ENCODE measurements at places on chromosomes 12 and 14. TPM values are rescaled to one million over a fixed set of nuclear protein-coding genes. Genes with fewer than 3 reads are reported as not detected.
A peak's percentile ranks its signal among the peaks of the same experiment; 100 is the strongest.

- DNase-seq = no peak
These were observed at the start of gene B4GALNT3 for GRCh38 chr12:459430-460258. TSS of gene B4GALNT3 (plus strand) at chr12:459939. CDS start at chr12:460377, 438 bp downstream.

DNA sequence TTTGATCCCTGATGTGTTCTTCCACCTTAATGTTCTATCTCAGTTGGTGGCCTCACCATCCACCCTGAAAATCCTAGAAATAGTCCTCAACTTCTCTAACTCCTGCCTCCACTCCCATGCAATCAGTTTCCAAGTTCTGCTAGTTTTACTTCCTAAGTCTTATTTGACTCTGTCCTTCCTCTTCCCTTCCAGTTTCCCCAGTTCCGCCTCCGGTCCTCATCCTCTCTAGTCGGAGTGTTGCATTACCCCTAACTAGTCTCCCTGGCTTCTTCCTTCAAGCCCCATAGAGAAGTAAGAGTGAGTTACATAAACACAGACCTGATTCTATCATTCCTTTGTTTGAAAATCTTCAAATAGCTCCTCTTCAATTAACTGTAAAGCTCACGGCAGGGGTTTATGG, 236.5 kb downstream of the GXYLT1 start:
- no peak for DNase-seq

- DNase-seq = no peak
These were observed 23.4 kb downstream of the SERPINA1 start for GRCh38 chr14:94364964-94365363.

DNA sequence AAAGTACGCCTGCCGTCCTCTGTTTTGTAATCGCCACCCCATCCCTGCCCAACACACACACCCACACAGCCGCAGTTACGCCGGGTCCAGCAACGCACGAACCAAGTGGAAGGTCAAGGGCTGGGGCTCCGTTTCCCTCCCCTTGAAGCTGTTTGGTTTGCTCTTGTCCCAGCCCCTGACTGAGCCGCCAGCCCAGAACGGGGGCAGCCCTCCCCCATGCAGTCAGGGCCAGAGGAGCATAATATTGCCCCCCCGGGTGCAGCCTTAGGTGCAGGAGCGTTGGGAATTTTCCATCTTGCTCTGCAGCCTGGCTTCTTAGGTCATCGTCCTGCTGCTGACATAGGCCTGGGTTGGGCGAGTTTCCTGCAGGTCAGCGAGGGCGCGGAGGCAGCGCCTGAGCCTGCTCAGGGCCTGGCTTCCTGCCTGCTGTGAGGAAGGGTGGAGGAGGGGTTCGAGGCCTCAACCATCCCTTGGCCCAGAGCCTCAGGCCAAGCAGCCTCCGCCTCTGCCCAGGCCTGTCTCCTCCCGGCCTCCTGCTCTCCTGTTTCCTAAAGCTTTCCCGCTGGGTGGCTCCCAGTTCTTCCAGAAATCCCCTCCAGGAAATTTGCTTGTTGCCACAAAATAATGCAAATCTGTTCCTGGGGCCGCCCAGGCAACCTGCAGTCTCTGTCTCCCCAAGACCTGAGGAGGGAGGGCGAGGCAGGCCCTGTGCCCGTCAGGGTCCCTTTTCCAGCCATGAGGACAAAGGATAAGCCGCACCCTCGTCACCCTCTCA, 44.5 kb downstream of the PSMA6 start:
- DNase-seq = peak; percentile 86

DNA sequence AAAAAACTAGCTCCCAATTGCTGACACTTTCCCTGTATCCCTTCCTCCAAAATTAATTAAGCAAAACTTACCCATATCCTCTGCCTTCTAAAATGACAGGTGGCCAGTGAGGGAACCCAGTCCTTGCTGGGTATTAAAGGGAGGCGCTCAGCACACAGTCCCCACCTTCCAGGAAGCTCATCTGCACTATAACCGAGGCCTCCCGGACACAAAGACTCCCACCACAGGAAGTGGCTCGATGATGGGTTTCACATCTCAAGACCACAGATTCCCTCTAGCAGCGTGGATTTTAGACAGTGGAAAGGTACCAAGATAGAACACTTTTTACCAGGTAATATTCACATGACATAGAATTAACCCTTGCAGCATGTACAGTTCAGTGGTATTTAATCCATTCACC, 126.8 kb upstream of the NCOR2 start:
- DNase-seq = no peak

Gene GPR137C
- polyA plus RNA-seq = 1.5 TPM

Gene DDX54
- 54.1 TPM for polyA plus RNA-seq

Gene OR4E2
- polyA plus RNA-seq = not detected

Gene LRRC74A
- polyA plus RNA-seq = not detected

GRCh38 chr14:66046035-66046434, 440.1 kb upstream of the CCDC196 start:
- no peak for DNase-seq

GRCh38 chr14:69636718-69637480, 25.5 kb downstream of the SUSD6 start:
- DNase-seq = no peak

DNA sequence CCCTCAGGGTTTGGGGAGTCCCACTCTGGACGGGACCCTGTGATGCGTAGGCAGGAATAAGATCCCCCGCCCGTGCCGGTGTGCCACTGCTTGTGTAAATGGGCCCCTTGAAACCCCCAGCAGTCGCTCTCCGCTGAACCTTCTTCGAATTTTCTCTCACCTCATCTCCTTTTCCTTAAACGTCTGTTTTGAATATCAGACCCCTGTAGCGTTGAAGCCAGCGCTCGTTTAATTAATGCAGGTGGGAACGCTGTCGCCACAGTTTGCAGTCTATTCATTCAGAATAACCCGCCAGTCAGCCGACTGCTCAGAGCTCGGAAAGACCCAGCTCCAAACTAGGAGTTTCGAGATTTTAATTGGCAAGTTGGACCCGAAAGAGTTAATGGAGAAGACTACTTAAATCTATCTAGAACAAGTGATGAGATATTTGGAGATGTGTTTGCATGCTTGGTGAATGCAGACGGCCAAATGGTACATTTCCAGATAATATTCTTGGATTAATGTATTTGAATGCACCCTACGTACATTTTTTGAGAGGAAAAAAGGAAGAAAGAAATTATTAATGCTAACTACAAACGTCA, 739 bp upstream of the PPP2R5E start:
- DNase-seq = no peak

GRCh38 chr12:57005980-57006808, at the start of gene ZBTB39:
TSS of gene ZBTB39 (minus strand) at chr12:57006546. CDS start at chr12:57004917, 1,629 bp downstream.
- DNase-seq = peak; percentile 37

DNA sequence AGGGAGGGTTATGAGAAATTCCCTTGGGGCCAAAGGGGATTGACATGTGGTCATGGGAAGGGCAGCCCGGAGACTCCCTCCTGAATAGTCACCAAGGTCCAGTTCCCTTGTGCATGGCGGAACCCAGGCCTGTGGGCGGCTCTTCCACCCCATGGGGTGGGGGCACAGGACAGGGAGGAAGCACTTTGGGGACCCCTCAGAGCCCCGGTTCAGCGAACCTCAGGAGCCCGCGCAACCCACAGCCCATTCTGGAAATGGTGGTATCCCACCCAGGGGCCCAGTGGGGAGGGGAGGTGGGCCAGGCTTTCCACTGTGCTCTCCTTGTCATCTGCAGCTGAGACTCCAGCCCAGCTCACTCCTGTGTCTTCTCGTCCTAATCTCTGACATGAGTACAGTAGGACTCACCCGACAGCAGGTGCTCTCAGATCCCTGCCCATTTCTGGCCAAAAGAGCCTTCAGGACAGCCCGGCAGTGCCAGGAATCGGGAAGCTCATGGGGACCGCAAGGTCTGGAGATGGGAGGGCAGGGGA, 255.2 kb upstream of the SFSWAP start:
- no peak for DNase-seq

DNA sequence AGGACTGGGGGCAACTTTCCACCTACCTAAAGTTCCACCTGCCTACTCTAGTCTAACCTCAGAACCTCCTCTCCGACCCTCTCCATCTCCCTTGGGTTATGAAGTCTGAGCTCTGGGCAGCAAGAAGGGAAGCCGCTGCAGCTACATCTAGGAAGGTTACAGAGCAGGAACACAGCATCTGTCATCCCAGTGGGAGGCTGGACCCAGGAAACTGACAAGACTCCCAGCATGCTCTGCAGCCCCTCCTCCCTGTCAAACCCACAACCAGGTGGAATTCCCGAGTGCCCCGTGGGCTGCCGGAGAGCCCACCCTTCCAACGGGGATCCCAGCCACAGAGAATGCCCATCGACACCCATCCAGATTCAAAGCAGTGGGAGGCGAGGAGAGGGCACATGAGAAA, 2.1 kb downstream of the TESC start:
- no peak for DNase-seq

GRCh38 chr12:52884526-52885293, 20.2 kb downstream of the KRT8 start:
- DNase-seq = peak; percentile 60

DNA sequence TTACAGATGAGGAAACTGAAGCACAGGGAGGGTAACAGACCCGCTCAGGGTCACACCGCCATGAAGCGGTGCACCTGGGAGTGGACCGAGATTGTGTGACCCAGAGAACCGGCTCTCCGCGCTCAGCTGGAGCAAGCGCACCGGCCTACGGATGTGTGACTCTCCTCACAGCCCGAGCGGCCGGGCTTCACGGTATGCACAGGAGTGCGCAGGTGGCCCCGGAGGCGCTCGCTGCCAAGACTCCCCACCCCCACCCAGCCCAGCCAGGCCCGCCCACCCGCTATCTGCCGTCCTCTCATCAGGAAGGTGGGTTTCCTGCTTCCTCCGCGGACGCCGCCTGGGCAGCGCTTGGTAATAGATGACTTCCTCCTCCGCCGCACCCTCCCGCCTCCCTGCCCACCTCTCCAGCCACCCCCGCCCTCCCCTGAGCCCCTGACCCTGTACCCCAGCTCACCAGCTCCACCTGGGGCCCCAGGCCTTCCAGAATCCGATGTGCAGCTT, 110.7 kb downstream of the NCOR2 start:
- no peak for DNase-seq

GRCh38 chr12:112190231-112191025, 65.1 kb downstream of the TRAFD1 start:
- no peak for DNase-seq

- no peak for DNase-seq
These were observed 10.7 kb downstream of the IFT81 start for GRCh38 chr12:110134691-110135411.

- no peak for DNase-seq
These were observed 317.5 kb upstream of the DIO3 start for GRCh38 chr14:101243587-101244338.

GRCh38 chr12:58809064-58809607, 111.2 kb downstream of the LRIG3 start:
- no peak for DNase-seq

Gene SLCO1A2
- polyA plus RNA-seq = not detected

Gene RGS6
- polyA plus RNA-seq = not detected

Gene SLC15A4
- 19.6 TPM for polyA plus RNA-seq

Gene KRT79
- not detected for polyA plus RNA-seq

Gene SLC25A47
- polyA plus RNA-seq = not detected

Data from endothelial cell of umbilical vein (primary cell).